ENCODE measurements at places on chromosomes 13 and 19.

GRCh38 chr13:106533943-106534638 lies 1.4 kb downstream of the EFNB2 start:
- peak; percentile 75 for DNase-seq

DNA sequence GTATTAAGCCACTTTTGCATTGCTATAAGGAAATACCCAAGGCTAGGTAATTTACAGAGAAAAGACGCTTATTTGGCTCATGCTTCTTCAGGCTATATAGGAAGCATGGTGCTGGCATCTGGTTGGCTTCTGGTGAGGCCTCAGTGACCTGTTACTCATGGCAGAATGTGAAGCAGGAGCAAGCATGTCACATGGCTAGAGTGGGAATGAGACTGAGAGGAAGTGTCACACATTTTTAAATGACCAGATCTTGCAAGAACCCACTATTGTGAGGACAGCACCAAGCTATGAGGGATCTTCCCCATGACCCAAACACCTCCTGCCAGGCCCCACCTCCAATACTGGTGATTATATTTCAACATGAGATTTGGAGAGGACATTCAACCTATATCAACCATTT lies 25.7 kb upstream of the IGFL4 start:
- no peak for DNase-seq

GRCh38 chr13:71591374-71591773 lies 275.6 kb downstream of the DACH1 start:
- DNase-seq, result no peak

GRCh38 chr13:110471833-110472162 lies 89.7 kb downstream of the RAB20 start:
- DNase-seq, result peak; percentile 68

GRCh38 chr13:97191142-97191541 lies 31.0 kb upstream of the MBNL2 start:
- DNase-seq, result no peak

- no peak for DNase-seq
Observed at GRCh38 chr13:110057052-110057451, 249.9 kb downstream of the COL4A1 start.

GRCh38 chr13:46324976-46325375 lies 62.1 kb downstream of the RUBCNL start:
- DNase-seq, result no peak

DNA sequence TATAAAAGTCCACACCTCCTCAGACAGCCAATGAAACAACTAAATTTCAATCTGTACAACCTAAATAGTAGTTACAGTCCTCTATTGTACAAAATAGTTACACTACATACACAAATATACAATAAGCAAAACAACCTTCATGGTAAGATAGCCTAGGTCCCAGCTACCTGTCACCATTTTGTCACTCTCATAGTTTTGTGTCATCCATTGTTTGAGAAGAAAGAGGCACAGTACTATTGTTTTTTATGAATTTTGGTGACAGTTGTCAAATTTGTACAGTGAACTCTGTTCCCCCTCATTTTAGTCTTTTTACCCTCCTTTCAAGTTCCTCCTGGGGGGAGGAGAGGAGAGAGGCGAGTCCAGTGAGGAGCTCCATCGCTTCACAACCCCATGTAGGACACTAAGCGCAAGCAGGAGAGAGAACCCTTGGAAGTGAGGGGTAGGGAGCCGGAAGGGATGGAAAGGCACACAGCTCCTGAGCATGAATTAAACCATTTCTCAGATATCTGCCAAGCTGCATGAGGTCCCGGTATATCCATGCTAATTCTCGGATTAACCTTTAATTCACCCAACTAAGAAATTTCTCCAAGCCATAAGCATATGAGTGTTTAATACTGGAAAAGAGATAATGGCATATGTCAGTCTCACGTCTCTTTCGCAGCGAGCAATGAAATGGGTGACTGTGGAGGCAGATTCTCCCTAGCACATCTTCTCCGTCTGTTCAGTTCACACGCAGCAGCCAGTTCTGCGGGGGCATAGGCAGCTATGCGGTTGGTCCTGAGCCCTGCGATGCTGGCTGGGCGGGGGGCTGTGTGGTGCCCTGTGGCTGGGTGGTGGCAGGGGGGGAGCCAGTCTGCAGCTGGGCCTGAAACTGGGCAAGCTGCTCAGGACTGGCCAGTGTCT lies 60.5 kb downstream of the SERP2 start:
- DNase-seq, result no peak

- DNase-seq, result no peak
Observed at GRCh38 chr13:84571264-84571663, 689.0 kb upstream of the SLITRK1 start.

DNA sequence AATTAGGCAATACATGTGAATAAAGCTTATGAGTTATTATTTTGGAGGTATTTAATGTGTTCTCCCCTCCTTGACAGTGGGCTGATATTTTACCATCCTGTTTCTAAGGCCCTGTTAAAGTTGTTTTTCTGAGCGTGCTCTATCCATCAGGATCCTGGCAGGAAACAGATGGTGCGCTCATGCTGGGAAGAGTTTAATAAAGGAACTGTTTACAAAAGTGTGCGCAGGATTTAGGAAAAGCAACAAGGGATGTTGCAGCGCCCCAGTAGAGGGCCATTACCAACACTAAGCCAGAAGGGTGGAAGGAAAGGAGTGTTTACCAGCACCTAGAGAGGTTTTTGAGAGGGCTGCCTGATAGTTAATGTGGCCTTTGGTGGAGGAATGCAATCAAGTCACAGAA lies 374.5 kb downstream of the KCNRG start:
- no peak for DNase-seq

- DNase-seq, result no peak
Observed at GRCh38 chr13:30074955-30075614, 224.7 kb upstream of the UBL3 start.

- DNase-seq, result no peak
Observed at GRCh38 chr13:90740099-90740498, 607.4 kb upstream of the MIR17HG start.

GRCh38 chr19:45824041-45824471 lies 8.9 kb upstream of the RSPH6A start:
- no peak for DNase-seq

GRCh38 chr13:93108111-93108601 lies 118.5 kb upstream of the GPC6 start:
- DNase-seq, result no peak

- DNase-seq, result no peak
Observed at GRCh38 chr13:101092985-101093384, 323.3 kb downstream of the NALCN start.

GRCh38 chr19:653425-653824 lies 9.6 kb downstream of the RNF126 start:
- no peak for DNase-seq

DNA sequence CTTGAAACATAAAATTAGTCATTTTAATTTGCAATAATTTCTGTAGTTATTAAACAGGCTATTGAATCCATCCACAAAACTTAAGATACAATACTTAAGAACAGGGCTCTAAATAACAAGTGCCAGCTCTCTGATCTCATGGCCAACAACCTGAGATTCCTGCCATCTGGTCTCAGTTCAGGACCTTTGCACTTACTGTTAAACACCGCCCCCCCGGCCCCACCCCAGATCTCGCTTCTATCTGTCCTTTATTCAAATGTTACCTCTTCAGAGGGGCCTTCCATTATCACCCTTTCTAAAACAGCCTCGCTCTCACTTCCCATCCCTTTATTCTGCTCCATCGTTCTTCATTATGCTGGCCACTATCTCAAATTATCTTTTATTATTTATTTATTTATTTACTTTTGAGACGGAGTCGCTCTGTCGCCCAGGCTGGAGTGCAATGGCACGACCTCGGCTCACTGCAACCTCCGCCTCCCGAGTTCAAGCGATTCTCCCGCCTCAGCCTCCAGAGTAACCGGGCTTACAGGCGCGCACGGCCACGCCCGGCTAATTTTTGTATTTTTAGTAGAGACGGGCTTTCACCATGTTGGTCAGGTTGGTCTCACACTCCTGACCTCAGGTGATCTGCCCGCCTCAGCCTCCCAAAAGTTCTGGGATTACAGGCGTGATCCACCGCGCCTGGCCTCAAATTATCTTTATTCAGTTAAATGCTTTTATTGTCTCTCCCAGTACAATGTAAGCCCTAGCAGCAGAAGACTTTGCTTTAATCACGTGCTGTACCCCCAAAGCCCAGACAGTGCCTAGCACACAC lies 838 bp upstream of the SNRNP70 start:
- no peak for DNase-seq

GRCh38 chr19:4400135-4400936 lies at the start of gene SH3GL1:
SH3GL1 (minus strand) TSS chr19:4400547; CDS start chr19:4400368, 179 bp downstream.
- DNase-seq, result peak; percentile 95

DNA sequence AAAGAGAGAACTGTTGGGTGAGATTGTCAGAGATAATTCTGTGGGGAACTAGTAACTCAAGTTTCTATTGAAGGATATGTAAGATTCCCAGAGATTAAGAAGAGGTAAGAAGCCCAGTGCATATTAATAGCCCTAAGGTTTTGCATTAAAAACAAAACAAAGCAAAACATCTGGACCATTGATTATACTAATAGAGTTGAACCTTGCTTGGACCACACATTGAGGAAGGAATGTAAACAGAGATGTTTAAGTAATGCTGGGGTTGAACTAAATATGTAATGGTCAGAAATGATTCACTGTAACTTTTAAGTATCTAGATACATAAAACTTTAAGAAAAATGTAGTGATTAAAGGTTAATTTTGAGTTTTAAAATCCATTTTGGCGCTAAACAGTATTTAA lies 1770.0 kb downstream of the PCDH9 start:
- DNase-seq, result no peak

DNA sequence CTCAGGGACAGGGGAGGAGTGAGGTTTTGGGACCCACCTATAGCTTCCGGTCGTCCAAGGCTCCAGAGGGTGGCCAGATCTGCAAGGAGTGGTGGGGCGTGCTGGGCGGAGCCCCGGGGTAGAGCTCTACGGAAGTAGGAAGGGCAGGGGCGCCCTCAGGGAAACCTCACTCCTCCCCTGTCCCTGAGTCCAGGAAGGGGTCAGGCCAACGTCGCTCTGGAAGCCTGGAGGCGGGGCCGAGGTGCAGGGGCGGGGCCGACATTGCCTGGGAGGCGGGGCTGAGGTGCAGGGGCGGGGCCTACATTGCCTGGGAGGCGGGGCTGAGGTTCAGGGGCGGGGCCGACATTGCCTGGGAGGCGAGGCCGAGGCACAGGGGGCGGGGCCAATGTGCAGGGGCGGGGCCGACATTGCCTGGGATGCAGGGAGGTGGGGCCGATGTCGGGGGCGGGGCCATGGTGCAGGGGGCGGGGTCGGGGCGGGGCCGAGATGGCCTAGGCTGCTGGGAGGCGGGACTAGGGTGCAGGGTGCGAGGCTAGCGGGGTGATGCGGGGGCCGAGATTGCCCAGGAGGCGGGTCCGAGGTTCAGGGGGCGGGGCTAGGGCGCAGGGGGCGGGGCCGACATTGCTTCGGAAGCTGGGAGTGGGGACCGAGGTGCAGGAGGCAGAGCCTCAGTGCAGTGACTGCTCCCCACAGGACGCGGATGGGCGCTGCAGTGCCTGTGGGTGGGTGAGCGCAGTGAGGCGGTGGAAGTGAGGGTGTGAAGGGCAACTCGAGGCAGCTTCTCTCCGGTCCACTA lies 4.9 kb upstream of the PALM start:
- DNase-seq, result peak; percentile 90

- DNase-seq, result no peak
Observed at GRCh38 chr19:53908106-53908934, 758 bp upstream of the CACNG7 start.

GRCh38 chr13:65631078-65631477 lies 1599.1 kb downstream of the PCDH9 start:
- DNase-seq, result no peak

GRCh38 chr13:43640476-43640875 lies 146.3 kb downstream of the ENOX1 start:
- DNase-seq, result no peak

DNA sequence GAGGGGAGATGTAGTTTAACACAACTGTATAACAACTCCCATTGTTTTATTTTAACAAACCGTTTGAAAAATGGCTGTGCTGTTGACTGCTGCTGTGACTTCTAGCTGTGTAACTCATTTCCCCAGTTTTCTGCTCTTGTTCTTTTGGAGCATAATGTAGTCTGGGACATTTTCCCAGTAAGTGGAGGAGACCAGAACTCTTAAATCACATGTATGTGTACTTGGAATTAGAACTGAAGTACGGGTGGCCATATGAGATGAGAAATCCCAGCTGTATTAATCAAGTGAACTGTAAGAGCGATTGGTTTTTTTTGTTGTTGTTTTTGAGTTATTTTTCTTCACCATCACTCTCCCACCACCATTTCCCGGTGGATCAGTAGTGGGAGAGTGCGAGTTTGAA lies 49.4 kb upstream of the RNF113B start:
- no peak for DNase-seq

- DNase-seq, result no peak
Observed at GRCh38 chr19:17743874-17744580, 7.2 kb upstream of the FCHO1 start.

DNA sequence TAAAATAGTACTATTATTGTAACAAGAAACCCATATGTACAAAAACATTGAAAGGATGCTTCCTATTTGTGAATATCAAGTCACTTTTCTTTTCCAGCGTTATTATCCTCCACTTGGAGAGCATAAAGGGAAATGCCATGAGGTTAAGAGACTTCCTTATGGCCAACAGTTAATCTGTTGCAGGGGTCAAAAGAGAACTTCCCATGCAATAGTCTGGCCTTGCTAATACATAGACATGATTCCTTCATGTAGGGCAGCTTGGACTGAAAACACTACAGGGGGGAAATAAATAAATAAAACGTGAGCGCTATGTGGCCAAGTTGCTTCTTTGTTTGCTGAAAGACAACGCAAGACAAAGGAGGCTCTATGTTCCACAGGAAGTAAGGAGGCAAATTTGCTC lies 269.1 kb upstream of the EDNRB start:
- DNase-seq, result no peak

DNA sequence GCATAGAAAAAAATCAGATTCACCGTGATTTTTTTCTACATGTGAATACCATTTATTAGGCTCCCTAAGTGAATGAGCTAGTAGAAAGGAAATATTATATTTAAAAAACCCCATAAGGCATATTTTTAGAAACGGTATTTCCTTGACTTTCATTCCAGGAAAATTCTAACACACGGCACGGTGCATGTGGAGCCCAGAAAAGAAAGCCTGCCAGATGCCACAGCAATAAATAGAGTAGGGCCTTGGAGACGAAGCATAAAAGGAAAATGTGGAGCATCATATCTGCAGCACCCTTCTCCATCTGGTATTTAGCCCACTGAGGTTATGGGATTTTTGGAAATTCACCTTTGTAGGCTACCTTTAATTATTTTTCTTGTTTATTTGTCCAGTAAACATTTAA lies 314.4 kb downstream of the ENOX1 start:
- DNase-seq, result no peak

DNA sequence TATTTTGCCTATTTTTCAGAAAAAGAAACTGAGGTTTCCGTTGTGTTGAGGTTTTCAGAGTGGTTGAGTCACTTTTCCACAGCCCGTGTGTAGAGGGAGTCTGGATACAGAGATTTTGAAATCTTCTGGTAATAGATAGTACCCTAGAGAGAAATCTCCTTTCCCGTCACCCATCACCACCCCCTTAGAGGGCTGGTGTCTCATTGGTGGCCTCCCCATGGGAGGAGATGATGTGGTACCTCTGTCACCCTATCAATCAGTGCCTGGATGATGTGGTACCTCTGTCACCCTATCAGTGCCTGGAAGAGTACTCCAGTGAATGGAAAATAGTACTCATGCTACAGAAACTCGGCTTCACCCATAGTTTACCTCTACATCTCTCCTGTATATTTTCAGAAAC lies 42.2 kb upstream of the SERP2 start:
- DNase-seq, result no peak

GRCh38 chr13:110265341-110265681 lies 41.6 kb downstream of the COL4A1 start:
- DNase-seq, result no peak

GRCh38 chr19:9014803-9015202 lies 4.6 kb upstream of the MUC16 start:
- DNase-seq, result no peak
